Activated CD4-positive, alpha-beta T cell treated with anti-CD3 and anti-CD28 coated beads, Interleukin-2, amount 10 ng/mL, durations not matched to agents 24 days and 14 days (primary cell): ENCODE measurements at places on chromosomes 6 and 20. TPM values are rescaled to one million over a fixed set of nuclear protein-coding genes. Genes with fewer than 3 reads are reported as not detected.
A peak's percentile ranks its signal among the peaks of the same experiment; 100 is the strongest.

DNA sequence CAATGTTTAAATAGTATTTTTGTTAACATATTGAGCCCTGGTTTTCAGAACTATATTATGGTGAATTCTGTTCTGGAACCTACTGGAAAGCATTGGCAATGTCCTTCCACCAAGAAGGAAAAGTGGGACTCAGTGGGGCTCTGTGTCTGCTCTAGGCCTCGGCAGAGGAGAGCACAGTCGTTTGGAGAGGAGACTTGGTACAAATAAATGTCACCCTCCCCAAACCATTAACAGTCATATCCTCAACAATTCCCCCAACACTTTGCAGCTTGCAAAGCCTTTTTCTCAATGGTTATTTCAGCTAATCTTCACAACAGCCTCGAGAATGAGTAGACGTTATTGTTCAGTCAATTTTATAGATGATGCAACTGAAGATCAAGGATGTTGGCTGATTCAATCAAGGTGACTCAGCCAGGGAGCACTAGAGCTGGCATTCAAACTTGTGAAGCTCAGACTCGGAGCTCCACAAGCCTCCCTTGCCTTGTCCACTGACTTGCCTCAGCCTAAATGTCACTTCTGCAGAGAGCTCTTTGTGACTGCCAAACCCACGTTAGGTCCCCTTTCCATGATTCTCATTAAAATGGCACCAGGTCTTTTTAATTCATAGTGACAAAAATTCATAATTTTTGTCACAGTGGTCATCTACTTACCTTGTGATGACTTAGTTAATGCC, 60.6 kb downstream of the TOX2 start:
- no peak overlapping the region for H3K4me3 ChIP-seq
- no peak for DNase-seq
- H3K36me3 ChIP-seq = peaks cover 11% of the 10 kb centered on the region
- no peak overlapping the region for H3K27ac ChIP-seq
- H3K4me1 ChIP-seq = peaks cover 12% of the 10 kb centered on the region

C20orf202 gene
- total RNA-seq = 0.12 TPM in 1 of 2 replicates, not detected in the other

MAFB gene
- 0.93 and 1.2 TPM in 2 replicates for total RNA-seq

DNA sequence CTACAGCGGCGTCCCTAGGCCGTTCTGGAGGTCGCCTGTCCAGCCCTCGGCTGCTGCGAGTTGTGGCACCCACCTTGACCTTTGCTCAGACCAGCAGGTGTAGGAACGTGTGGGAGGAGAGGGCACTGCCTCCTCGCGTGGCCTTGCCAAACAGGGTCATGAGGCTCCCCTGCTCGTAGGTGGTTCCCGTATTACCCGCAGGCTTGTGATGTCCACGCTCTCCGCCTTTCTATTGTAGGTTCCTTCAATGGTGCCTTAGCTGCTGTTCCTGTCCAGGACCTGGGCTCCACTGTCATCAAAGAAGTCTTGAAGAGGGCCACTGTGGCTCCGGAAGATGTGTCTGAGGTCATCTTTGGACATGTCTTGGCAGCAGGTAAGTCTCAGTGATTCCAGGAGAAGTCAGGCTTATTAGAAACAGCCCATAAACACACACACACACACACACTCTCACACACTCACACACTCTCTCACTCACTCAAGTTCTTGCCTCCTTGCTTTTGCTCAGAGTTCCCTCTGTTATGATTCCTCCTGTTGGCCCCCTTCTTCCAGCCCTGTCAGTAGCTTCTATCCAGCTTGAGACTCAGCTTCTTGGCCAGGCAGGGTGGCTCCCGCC, 942 bp downstream of the ACAT2 start:
- H3K36me3 ChIP-seq = peaks cover 56% of the 10 kb centered on the region
- peaks cover 43% of the 10 kb centered on the region for H3K4me1 ChIP-seq
- H3K27me3 ChIP-seq = no peaks in the 10 kb centered on the region
- peak overlapping the region; percentile 94 for H3K4me3 ChIP-seq
- H3K27ac ChIP-seq = peak overlapping the region; percentile 98
